Naive thymus-derived CD8-positive, alpha-beta T cell (primary cell): ENCODE measurements at places on chromosomes 2 and 18.
A peak's percentile ranks its signal among the peaks of the same experiment; 100 is the strongest.

- H3K4me3 ChIP-seq = peak overlapping the region; percentile 77
- DNase-seq = no peak
- H3K27ac ChIP-seq = peak overlapping the region; percentile 65
- no peaks in the 10 kb centered on the region for H3K27me3 ChIP-seq
- no peaks in the 10 kb centered on the region for H3K36me3 ChIP-seq
Measured at GRCh38 chr18:809985-810642, 1.9 kb downstream of the YES1 start.

GRCh38 chr2:37318401-37318800, 6.2 kb downstream of the PRKD3 start:
- H3K27ac ChIP-seq = peak overlapping the region; percentile 7
- no peak for DNase-seq
- H3K4me1 ChIP-seq = peaks cover 87% of the 10 kb centered on the region
- no peak overlapping the region for H3K4me3 ChIP-seq
- H3K36me3 ChIP-seq = no peaks in the 10 kb centered on the region
- no peaks in the 10 kb centered on the region for H3K27me3 ChIP-seq

DNA sequence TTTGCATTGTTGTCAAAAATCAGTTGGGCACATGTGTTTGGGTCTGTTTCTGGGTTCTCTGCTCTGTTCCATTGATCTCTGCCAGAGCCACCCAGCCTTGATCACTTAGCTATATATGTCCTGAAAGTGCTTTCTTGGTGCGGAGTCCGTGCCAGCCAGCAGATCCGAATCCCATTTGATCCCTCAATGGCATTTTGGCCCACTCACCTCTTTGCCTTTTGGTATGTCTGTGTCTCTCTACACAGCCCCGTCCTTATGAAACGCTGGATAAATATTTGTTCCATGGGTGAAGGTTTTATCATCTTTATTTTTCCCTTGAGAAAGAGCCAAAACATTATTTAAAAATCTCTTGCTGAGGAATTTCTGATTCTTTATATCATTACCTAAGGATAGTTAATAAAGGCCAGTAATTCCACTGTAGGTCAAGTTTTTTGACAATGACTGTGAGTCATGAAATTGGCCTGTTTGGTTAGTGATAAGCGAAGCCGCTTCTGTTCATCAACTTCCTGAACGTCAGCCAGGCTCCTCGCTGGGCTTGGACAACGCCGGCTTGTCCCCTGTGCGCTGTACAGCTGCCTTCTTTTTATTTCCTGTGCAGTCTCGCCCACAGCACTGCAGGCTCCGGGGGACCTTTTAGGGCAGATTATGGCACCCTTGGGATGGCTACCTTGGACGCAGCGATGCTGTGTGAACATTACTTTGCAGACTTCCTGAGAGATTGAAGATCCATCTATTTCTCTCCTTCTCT, 24.9 kb downstream of the MTCL1 start:
- H3K4me1 ChIP-seq = peaks cover 6% of the 10 kb centered on the region
- H3K4me3 ChIP-seq = no peak overlapping the region
- no peak for DNase-seq

GRCh38 chr18:23826850-23827620, 137.8 kb downstream of the LAMA3 start:
- H3K27me3 ChIP-seq = no peaks in the 10 kb centered on the region
- no peaks in the 10 kb centered on the region for H3K36me3 ChIP-seq
- DNase-seq = no peak

DNA sequence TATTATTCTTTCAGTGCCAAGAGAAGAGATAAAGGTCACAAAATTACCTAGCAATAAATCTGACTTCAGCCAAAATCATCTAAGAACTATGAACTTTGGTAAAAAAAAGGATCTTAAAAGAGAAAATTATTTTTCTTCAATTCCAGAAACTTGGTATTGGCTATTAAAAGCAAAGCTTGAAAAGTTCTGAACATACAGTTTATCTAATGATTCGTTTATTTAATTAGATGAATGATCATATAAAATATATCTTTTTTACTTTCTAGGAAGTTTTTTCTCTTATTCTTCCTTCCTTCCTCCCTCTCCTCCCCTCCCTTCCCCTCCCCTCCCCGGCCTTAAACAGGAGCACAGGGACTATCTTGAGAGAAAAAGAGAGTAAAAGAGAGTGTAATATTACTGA, 536.1 kb downstream of the SOX11 start:
- H3K4me1 ChIP-seq = peaks cover 14% of the 10 kb centered on the region
- H3K36me3 ChIP-seq = no peaks in the 10 kb centered on the region
- no peak overlapping the region for H3K27ac ChIP-seq
- no peak for DNase-seq
- H3K27me3 ChIP-seq = peaks cover 3% of the 10 kb centered on the region
- H3K4me3 ChIP-seq = no peak overlapping the region

GRCh38 chr2:136116151-136116812, 1.7 kb downstream of the CXCR4 start:
- peaks cover 58% of the 10 kb centered on the region for H3K4me1 ChIP-seq
- no peaks in the 10 kb centered on the region for H3K27me3 ChIP-seq
- H3K4me3 ChIP-seq = peak overlapping the region; percentile 99
- peaks cover 46% of the 10 kb centered on the region for H3K36me3 ChIP-seq

DNA sequence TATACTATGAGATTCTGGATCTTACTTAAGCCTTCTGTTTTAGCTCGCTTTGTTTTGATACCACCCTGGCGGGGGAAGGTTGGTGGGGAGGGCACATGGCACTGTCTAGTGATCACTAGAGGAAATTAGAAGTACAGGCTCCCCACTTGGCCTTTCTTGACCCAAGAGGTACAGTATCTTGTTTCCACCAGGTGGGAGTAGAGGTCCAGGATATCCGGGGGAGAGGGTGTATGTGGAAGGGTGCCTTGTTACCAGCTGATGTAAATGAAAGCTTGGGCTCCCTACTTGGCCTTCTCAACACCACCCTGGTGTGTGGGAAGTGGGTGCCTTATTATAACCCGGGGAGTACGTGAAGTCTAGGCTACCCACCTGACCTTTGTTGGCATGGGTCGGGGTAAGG, 7.5 kb downstream of the GALNT1 start:
- no peak overlapping the region for H3K4me3 ChIP-seq
- no peak overlapping the region for H3K27ac ChIP-seq
- H3K4me1 ChIP-seq = peaks cover 46% of the 10 kb centered on the region
- peak; percentile 67 for DNase-seq
- no peaks in the 10 kb centered on the region for H3K27me3 ChIP-seq

DNA sequence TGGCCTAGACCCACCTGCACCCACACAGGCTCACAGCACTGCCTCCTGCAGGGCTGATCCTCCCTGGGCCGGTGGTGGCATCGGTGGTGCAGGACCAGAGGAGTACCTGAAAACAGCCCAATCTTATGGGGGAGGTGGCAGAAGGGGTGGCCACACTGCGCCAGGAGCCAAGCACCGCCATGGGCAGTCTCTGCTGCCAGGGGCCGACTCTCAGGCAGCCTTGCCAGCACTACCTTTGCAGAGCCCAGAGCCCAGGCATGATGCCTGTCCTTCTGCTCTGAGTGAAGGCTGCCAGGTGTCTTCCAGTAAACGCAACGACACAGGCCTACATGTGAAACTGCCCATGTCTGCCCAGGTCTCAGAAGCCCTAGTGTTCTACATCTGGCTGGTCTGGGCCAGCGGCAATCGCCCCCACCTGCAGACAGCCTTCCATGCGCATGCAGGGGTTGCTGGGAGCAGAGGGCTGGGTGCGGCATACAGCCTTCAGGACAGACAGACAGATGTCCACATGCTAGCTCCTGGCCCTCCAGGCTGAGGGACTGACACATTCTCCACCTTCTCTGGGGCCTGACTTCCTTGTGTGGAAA, 6.8 kb downstream of the HS6ST1 start:
- no peak overlapping the region for H3K27ac ChIP-seq
- peaks cover 62% of the 10 kb centered on the region for H3K4me1 ChIP-seq
- H3K36me3 ChIP-seq = no peaks in the 10 kb centered on the region
